ENCODE measurements at places on chromosomes 7 and 10.

GRCh38 chr10:111297351-111297848, 220.6 kb downstream of the ADRA2A start:
- H3K27me3 ChIP-seq = no peaks in the 10 kb centered on the region
- DNase-seq = no peak
- H3K4me3 ChIP-seq = no peak overlapping the region
- H3K36me3 ChIP-seq = no peaks in the 10 kb centered on the region
- H3K27ac ChIP-seq = no peak overlapping the region
- no peaks in the 10 kb centered on the region for H3K4me1 ChIP-seq

- H3K4me3 ChIP-seq = no peak overlapping the region
- no peak for DNase-seq
- no peaks in the 10 kb centered on the region for H3K27me3 ChIP-seq
These were observed 147.3 kb downstream of the NRCAM start for GRCh38 chr7:108308903-108309302.

DNA sequence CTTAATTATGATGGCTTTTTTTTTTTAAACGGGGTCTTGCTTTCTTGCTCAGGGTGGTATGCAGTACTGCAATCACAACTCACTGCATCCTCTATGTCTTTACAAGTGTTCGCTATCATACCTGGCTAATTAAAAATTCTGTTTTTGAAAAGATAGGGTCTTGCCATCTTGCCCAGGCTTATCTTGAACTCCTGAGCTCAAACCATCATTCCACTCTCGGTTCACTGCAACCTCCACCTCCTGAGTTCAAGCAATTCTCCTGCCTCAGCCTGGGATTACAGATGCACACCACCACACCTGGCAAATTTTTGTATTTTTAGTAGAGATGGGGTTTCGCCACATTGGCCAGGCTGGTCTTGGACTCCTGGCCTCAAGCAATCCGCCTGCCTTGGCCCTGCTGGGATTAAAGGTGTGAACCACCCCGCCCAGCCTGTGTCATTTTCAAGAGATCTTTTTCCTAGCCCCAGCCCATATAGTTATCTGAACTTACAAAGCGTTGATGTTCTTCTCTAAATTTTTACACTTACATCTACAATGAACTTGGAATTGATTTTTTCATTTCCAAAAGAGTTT, 6.0 kb downstream of the HNRNPF start:
- H3K36me3 ChIP-seq = peaks cover 18% of the 10 kb centered on the region
- no peak overlapping the region for H3K4me3 ChIP-seq
- H3K27me3 ChIP-seq = no peaks in the 10 kb centered on the region
- no peak overlapping the region for H3K27ac ChIP-seq

GRCh38 chr7:23350466-23350865, 51.3 kb downstream of the MALSU1 start:
- no peaks in the 10 kb centered on the region for H3K27me3 ChIP-seq
- DNase-seq = no peak
- no peak overlapping the region for H3K27ac ChIP-seq
- no peak overlapping the region for H3K4me3 ChIP-seq

GRCh38 chr10:22823109-22823508, 104.7 kb upstream of the ARMC3 start:
- no peak for DNase-seq
- H3K27me3 ChIP-seq = no peaks in the 10 kb centered on the region
- no peak overlapping the region for H3K4me3 ChIP-seq
- H3K27ac ChIP-seq = no peak overlapping the region
- H3K36me3 ChIP-seq = no peaks in the 10 kb centered on the region

- peaks cover 32% of the 10 kb centered on the region for H3K4me1 ChIP-seq
- no peak for DNase-seq
- H3K27me3 ChIP-seq = no peaks in the 10 kb centered on the region
- no peak overlapping the region for H3K4me3 ChIP-seq
- H3K27ac ChIP-seq = no peak overlapping the region
These were observed 3.0 kb downstream of the POLD2 start for GRCh38 chr7:44120395-44120794.

Measured in left lung (tissue), 14 donors.